ENCODE measurements at places on chromosomes 7 and 10.

GRCh38 chr7:114084002-114084471 lies 165.2 kb upstream of the PPP1R3A start:
- no peaks in the 10 kb centered on the region for H3K36me3 ChIP-seq
- H3K27me3 ChIP-seq, result peaks cover 8% of the 10 kb centered on the region
- H3K4me1 ChIP-seq, result peaks cover 21% of the 10 kb centered on the region
- no peak for DNase-seq
- H3K4me3 ChIP-seq, result no peak overlapping the region

- no peaks in the 10 kb centered on the region for H3K36me3 ChIP-seq
- DNase-seq, result no peak
- no peak overlapping the region for H3K4me3 ChIP-seq
- no peaks in the 10 kb centered on the region for H3K4me1 ChIP-seq
- H3K27ac ChIP-seq, result no peak overlapping the region
Observed at GRCh38 chr10:102511583-102512274, 8.0 kb downstream of the SUFU start.

DNA sequence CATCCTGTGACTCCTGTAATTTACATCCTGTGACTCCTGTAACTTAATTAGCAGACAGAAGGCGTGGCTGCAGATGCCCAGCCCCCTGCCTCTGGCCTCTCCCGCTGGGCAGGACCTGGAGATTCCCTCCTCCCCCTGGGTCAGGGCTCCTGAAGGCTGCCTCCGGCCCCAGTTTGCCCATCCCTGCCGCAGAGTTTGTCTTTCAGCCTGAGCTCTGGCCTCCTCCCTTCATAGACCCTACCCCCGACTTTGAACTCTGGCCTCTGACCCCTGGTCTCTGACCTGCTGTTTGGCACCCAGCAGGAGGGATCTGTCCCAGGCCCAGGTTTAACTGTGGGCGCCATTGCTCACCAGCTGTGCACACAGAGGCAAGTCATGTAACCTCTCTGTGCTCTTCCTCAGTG lies 45.6 kb downstream of the ELFN1 start:
- no peaks in the 10 kb centered on the region for H3K36me3 ChIP-seq
- no peak for DNase-seq
- no peak overlapping the region for H3K4me3 ChIP-seq
- no peak overlapping the region for H3K27ac ChIP-seq
- no peaks in the 10 kb centered on the region for H3K27me3 ChIP-seq
- no peaks in the 10 kb centered on the region for H3K4me1 ChIP-seq

DNA sequence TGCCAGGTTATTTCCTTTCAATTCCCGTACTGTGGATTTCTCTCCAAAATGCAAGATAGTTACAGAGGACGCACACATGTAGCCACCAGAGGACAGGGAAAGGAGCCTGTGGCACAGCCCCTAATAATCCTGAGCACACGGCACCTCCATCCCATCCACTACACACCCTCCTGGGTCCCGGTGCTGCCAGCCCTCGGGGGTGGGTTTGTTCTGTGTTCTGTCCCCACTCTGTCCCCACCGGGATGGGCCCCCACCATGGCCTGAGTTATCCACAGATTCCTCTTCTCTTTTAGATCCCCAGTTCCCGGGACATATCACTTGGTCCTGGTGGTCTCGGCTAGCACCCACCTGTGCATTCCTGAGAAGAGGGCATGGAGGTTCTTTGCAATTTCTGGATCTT lies 196.9 kb upstream of the PPP2R2D start:
- DNase-seq, result no peak
- no peaks in the 10 kb centered on the region for H3K27me3 ChIP-seq
- H3K4me3 ChIP-seq, result no peak overlapping the region
- H3K4me1 ChIP-seq, result no peaks in the 10 kb centered on the region
- no peak overlapping the region for H3K27ac ChIP-seq
- H3K36me3 ChIP-seq, result no peaks in the 10 kb centered on the region

- no peak overlapping the region for H3K4me3 ChIP-seq
- no peaks in the 10 kb centered on the region for H3K27me3 ChIP-seq
- H3K36me3 ChIP-seq, result no peaks in the 10 kb centered on the region
- no peaks in the 10 kb centered on the region for H3K4me1 ChIP-seq
- no peak overlapping the region for H3K27ac ChIP-seq
Observed at GRCh38 chr10:91742229-91742628, 56.0 kb upstream of the TNKS2 start.

- H3K36me3 ChIP-seq, result no peaks in the 10 kb centered on the region
- H3K4me3 ChIP-seq, result no peak overlapping the region
- no peaks in the 10 kb centered on the region for H3K27me3 ChIP-seq
- DNase-seq, result no peak
- H3K27ac ChIP-seq, result no peak overlapping the region
Observed at GRCh38 chr7:40182452-40182851, 47.6 kb downstream of the SUGCT start.

GRCh38 chr10:97764519-97764931 lies 7.3 kb downstream of the SFRP5 start:
- H3K4me3 ChIP-seq, result no peak overlapping the region
- H3K27ac ChIP-seq, result no peak overlapping the region
- peaks cover 8% of the 10 kb centered on the region for H3K36me3 ChIP-seq
- DNase-seq, result no peak

GRCh38 chr10:3828404-3829155 lies 43.6 kb upstream of the KLF6 start:
- peak overlapping the region; percentile 65 for H3K4me3 ChIP-seq
- H3K27me3 ChIP-seq, result no peaks in the 10 kb centered on the region
- peak overlapping the region; percentile 73 for H3K27ac ChIP-seq
- peak; percentile 55 for DNase-seq
- peaks cover 15% of the 10 kb centered on the region for H3K4me1 ChIP-seq
- no peaks in the 10 kb centered on the region for H3K36me3 ChIP-seq

DNA sequence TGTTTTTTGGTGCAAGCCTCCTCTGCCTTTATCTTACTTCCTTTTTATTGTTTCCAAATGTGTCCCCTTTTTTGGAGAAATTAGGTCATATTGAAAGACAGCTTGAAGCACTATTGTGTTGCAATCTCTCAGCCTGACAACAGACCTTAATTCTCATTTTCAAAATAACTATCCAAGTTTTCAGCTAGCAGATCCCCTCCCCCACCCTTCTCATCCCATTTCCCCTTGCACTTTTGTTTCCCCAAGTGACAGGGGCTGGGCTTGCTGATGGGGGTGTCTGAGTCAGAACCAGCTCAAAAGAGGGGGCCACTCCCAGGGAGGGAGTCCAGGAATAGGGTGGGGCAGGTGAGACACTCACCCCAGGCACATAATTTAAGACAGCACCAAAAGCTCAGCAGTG lies 75.3 kb downstream of the MKI67 start:
- H3K36me3 ChIP-seq, result peaks cover 9% of the 10 kb centered on the region
- H3K27me3 ChIP-seq, result no peaks in the 10 kb centered on the region
- no peak overlapping the region for H3K27ac ChIP-seq

- H3K4me1 ChIP-seq, result no peaks in the 10 kb centered on the region
- H3K36me3 ChIP-seq, result no peaks in the 10 kb centered on the region
- H3K4me3 ChIP-seq, result no peak overlapping the region
Observed at GRCh38 chr10:3350205-3350604, 177.6 kb upstream of the PITRM1 start.

- H3K4me3 ChIP-seq, result no peak overlapping the region
- H3K36me3 ChIP-seq, result no peaks in the 10 kb centered on the region
- no peak overlapping the region for H3K27ac ChIP-seq
- DNase-seq, result no peak
Observed at GRCh38 chr7:70944516-70944915, 187.4 kb upstream of the GALNT17 start.

- no peak overlapping the region for H3K27ac ChIP-seq
- H3K4me1 ChIP-seq, result no peaks in the 10 kb centered on the region
- no peaks in the 10 kb centered on the region for H3K27me3 ChIP-seq
- no peaks in the 10 kb centered on the region for H3K36me3 ChIP-seq
Observed at GRCh38 chr7:12921751-12922345, 234.4 kb downstream of the ARL4A start.

- H3K4me1 ChIP-seq, result no peaks in the 10 kb centered on the region
- no peaks in the 10 kb centered on the region for H3K27me3 ChIP-seq
- no peak for DNase-seq
- H3K36me3 ChIP-seq, result no peaks in the 10 kb centered on the region
- no peak overlapping the region for H3K27ac ChIP-seq
Observed at GRCh38 chr10:47061776-47062175, 150.5 kb downstream of the PTPN20 start.

GRCh38 chr10:124378881-124379471 lies 39.7 kb downstream of the OAT start:
- DNase-seq, result no peak
- H3K4me1 ChIP-seq, result no peaks in the 10 kb centered on the region
- H3K27me3 ChIP-seq, result no peaks in the 10 kb centered on the region
- no peaks in the 10 kb centered on the region for H3K36me3 ChIP-seq
- H3K27ac ChIP-seq, result no peak overlapping the region
- H3K4me3 ChIP-seq, result no peak overlapping the region

GRCh38 chr7:1839701-1840100 lies 169.6 kb downstream of the ELFN1 start:
- H3K4me3 ChIP-seq, result no peak overlapping the region
- no peaks in the 10 kb centered on the region for H3K36me3 ChIP-seq
- no peak for DNase-seq

GRCh38 chr7:154503962-154504550 lies 451.9 kb downstream of the DPP6 start:
- no peak overlapping the region for H3K27ac ChIP-seq
- DNase-seq, result peak; percentile 1
- no peaks in the 10 kb centered on the region for H3K4me1 ChIP-seq
- H3K36me3 ChIP-seq, result no peaks in the 10 kb centered on the region
- H3K4me3 ChIP-seq, result no peak overlapping the region

DNA sequence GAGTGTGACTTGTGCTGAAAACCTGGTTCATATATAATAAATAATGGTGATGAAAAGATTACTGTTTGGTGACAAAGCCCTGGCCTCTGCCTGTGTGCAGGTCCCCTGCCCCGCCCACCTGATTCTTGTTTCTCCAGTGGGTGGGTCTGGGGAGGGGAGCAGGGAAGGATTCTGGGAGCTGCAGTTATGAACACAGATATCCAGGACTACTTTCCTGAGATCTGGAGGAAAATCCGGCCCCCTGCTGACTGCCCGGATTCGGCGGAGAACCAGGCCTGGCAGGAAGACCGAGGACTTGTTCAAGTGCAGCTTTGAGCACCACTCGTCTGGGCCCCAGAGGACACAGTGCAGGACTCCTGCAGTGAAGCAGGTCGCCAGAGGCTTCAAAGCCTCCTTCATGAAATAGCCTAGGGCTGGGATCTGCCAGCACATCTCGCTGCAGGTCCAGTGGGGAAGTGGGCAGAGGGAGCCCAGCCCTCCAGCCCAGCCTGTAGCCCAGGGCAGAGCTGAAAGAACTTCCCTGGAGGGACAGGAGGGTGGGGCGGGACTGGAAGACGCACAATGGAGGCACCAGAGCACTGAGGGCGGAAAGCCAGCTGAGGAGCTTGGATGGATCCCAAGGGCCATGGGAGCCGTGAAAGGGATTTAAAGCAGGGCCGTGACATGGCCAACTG lies 7.0 kb downstream of the ATP6V0E2 start:
- no peaks in the 10 kb centered on the region for H3K4me1 ChIP-seq
- peaks cover 7% of the 10 kb centered on the region for H3K36me3 ChIP-seq
- no peak overlapping the region for H3K4me3 ChIP-seq
- H3K27me3 ChIP-seq, result no peaks in the 10 kb centered on the region
- no peak for DNase-seq

GRCh38 chr10:111323389-111323966 lies 246.6 kb downstream of the ADRA2A start:
- no peak for DNase-seq
- H3K4me1 ChIP-seq, result no peaks in the 10 kb centered on the region
- H3K27me3 ChIP-seq, result no peaks in the 10 kb centered on the region
- H3K36me3 ChIP-seq, result no peaks in the 10 kb centered on the region

GRCh38 chr7:150738092-150738491 lies 874 bp downstream of the GIMAP5 start:
- peaks cover 26% of the 10 kb centered on the region for H3K36me3 ChIP-seq
- H3K4me3 ChIP-seq, result peak overlapping the region; percentile 84
- DNase-seq, result no peak
- H3K4me1 ChIP-seq, result peaks cover 56% of the 10 kb centered on the region
- peak overlapping the region; percentile 82 for H3K27ac ChIP-seq
